ENCODE measurements at places on chromosomes 11 and 22.

DNA sequence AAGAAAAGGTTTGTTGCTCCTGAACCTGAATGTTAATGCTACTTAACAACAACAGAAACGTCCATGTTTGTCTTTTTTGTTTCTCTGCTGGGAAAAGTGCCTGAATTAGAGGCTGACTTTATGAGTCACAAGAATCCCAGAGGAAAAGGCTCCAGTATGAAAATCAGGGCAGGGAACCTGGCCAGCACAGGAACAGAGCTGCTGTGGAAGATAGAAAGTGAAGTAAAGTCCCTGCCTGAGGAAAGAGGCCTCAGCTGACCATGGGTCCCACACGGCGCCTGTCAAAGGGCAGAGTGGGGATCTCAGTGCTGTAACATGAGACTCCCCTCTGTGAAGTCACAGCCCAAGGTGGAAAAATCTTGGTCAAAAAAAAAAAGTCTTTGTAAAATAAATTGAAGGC lies 632.3 kb upstream of the CCDC90B start:
- no peak for DNase-seq

- DNase-seq, result no peak
These were observed at the start of gene CYTH4 for GRCh38 chr22:37282385-37282677. TSS of gene CYTH4 (plus strand) at chr22:37282508. CDS start at chr22:37282570, 62 bp downstream.

DNA sequence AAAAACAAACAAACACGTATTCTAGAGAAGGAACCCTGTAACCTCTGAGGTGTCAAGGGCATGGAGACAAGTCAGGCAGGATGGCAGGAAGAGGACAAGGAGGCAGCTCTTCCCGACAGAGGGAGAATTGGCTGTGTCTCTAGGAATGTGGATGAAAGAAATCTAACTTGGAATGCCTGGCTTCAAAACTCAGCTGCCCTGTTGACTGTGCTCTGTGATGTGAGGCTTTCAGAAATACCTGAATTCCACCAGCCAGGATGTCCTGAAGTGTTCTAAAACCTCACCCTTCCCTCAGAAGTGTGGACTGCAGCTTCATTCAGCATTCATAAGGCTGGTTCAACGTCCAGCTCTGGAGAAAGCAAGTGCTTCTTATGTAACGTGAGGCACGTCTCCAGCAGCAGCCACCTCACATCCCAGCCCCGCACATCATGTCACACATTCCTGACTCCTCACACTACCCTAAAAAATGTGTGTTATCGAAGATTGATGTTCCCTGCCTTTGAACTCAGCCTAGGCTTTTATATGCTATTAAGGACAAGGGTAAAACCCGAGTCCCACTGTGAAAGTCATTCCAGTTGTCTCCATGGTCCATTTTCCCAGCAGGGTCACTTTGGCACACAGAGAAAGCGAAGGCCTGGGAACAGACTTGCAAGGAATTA lies 398.9 kb downstream of the ETS1 start:
- DNase-seq, result peak; percentile 50

- DNase-seq, result no peak
These were observed 15.5 kb upstream of the TMEM123 start for GRCh38 chr11:102467853-102468580.

GRCh38 chr11:128593281-128593680 lies 5.9 kb upstream of the ETS1 start:
- DNase-seq, result peak; percentile 92

- no peak for DNase-seq
These were observed 111.0 kb downstream of the ST3GAL4 start for GRCh38 chr11:126466236-126467045.

DNA sequence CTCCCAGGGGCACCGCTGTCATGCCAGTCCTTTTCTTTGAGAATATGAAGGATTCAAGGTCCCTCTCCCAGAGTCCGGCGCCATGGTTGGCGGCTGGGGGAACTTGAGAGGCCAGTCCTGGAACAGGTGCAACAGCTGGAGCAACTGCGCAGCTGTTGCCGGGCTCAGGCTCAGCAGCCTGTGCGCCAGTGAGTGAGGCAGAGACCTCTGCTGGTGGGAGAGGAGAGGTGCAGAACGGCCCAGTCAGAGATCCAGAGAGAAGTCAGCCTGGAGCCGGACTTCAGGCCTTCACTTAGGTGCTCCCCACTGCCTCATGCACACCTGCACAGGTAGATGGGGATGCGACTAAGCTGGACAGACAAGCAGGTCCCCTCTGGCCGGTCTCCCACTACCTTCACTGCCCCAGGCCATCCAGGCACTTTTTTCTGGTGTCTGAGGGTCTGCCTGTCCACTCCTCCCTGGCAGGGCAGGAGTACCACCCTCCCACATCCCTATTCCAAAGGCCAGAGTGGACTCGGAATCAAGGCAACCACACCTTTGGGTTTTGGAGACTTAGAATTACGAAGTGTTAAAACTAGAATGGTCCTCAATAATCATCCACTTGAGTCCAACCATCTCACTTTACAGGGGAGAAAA lies 4.6 kb downstream of the CHRDL2 start:
- peak; percentile 71 for DNase-seq

GRCh38 chr11:68118706-68119448 lies 2.3 kb downstream of the CHKA start:
- no peak for DNase-seq

GRCh38 chr11:74749127-74749964 lies 697 bp downstream of the RNF169 start:
- DNase-seq, result peak; percentile 43

GRCh38 chr22:43155789-43156188 lies 4.4 kb downstream of the TSPO start:
- DNase-seq, result no peak

GRCh38 chr22:26462051-26462450 lies 21.5 kb downstream of the HPS4 start:
- no peak for DNase-seq

DNA sequence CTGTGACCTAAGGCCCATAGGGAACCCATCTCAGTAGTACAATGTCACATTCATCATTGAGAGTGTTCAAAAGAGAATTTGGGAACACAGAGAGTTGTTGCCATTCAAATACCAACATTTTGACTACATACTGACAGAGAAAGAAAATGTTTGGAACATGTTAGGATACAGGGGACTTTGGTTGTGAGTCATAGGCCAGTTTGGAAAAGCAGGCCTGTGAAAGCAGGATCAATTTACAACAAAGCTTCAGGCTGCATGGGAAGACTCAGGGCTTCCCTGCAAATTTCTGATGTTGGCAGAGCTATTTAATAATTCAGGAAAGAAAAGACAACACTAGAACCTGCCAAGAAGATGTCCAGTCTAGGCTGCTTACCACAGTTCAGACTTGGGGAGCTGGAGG lies 374 bp downstream of the NLRP10 start:
- peak; percentile 85 for DNase-seq

DNA sequence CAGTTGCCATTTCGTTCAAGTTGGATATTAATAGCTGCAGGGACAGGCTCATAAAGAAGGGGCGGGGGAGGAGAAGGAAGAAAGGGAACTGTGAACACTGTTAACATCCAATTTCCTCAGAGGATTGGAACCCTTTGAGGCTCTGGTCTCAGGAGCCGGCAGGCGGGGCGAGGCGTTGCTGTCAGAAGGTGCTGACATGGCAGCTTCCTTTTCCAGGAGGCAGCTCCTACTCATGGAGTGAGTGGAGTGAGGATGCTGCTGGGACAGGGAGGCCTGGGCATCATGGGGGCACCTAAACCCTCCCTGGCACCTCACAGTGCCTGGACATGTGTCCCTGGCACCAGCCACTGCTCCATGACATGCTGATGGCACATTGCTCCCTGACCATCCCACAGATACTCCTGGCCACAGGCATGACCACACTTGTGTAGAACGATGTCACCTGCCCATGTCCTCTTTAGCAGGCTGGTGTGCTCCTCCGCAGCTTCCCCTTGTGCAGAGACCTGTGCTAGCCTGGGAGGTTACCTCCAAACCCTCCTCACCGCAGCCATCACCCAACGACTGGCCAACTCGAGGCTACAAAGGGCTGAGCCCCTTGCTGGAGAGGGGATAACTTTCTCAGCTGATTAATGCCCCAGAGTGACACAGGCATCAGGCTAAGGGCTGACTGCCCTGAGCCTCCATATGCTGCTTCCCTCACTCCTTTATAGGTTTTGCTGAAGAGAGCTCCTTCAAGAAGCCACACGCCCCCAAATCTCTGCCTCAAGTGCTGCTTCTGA lies 79.6 kb upstream of the NECTIN1 start:
- DNase-seq, result no peak

- no peak for DNase-seq
These were observed 21.8 kb downstream of the DCUN1D5 start for GRCh38 chr11:103070142-103070541.

- DNase-seq, result no peak
These were observed 16.6 kb upstream of the NTM start for GRCh38 chr11:131353766-131354165.

- DNase-seq, result peak; percentile 93
These were observed 21.6 kb downstream of the PPARA start for GRCh38 chr22:46171940-46172339.

GRCh38 chr11:120169981-120170698 lies 32.2 kb upstream of the TRIM29 start:
- DNase-seq, result no peak

DNA sequence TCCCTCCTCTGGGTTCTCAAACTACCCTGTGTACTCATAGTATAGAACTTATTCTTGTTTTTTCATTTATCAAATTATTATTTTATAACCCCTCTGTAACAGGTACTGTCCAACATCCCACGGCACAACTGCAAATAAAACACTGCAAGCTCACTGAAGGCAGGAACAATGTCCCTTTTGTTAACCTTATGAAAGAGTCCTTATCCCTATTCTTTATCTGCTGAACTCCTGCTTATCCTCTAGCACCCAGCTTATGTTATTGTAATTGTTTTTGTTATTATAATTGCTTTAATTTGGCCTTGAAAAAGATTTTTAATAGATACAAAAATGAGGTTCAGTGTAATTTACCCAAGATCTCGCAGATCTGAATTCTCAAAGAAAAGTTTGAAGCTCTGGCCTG lies 130.4 kb downstream of the MSANTD4 start:
- DNase-seq, result no peak

DNA sequence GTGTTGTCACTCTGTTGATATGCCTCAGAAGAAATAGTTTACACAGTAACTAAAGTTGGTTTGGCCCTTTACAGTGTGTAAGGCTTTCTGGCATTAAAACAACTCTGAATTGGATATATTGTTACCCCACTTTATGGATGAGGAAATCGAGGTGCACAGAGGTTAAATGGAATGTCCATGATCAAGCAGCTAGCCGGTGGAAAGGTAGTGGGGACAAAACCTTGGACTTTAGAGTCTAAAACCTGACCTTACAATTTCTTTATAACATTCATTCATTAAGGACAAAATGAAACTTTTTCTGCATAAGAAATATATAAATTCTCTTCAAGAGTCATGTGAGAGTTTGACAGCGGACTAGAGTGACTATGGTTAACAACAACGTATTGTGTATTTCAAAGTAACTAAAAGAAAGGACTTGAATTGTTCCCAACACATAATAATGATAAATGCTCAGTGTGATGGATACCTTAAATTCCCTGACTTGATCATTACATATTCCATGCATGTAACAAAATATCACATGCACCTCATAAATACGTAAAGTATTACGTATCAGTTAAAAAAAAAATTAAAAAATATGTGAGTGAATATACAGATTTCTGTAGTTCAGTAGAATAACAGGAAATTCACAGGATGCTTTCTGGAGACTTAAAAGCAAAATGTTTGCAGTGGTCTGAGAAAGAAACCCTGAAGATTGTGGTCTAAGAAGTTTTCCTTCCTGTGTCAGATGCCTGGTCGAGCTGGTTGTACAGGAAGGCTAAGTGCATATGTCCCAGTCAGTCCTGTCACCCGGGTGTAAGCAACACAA lies 51.0 kb downstream of the TEAD1 start:
- DNase-seq, result no peak

DNA sequence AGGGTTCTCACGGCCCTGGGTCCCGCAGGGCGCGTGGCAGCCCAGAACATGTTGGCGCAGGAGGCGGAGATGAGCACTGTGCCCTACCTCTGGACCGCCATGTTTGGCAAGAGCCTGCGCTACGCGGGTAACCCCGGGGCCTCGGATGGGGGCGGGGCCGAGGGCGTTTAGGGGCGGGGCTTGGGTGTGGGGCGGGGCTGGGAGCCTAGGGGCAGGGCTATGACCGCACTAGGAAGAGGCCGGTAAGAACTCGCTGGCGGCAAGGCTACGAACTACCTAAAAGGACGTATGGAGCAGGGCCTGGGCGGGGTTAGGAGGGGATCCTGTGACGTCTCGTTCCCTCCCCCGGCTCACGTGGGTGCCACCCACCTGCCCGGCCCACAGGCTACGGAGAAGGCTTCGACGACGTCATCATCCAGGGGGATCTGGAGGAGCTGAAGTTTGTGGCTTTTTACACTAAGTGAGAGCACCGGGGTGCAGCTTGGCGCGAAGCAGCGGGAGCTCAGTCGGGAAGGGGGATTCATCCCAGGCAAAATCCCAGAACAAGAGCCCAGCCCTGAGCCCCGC lies 2.8 kb upstream of the LZTR1 start:
- DNase-seq, result peak; percentile 62

DNA sequence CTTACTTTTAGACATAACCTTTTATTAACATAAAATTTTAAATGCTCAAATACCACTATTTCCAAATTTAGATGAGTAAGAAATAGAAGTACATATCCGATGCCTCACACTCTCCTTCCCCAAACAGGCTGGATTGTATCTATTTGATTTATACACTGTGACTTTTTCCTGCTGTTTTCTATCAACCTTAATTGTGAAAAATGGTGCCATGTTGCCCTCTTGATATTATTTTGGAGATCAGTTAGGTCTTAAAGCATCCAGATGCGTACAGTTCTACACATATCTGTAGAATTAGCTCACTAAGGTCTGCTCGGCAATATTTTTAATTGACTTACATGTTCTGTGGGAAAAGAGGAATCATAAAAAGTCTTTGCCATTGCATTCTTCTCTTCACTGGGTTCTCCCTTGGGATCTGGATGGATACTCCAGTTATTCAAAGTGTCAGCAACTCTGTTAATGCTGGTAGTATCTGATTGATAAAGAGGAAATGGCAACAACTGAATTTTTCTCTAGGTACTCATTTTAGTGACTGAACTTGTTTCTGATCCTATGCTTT lies 27.2 kb downstream of the EIF3M start:
- DNase-seq, result peak; percentile 4

DNA sequence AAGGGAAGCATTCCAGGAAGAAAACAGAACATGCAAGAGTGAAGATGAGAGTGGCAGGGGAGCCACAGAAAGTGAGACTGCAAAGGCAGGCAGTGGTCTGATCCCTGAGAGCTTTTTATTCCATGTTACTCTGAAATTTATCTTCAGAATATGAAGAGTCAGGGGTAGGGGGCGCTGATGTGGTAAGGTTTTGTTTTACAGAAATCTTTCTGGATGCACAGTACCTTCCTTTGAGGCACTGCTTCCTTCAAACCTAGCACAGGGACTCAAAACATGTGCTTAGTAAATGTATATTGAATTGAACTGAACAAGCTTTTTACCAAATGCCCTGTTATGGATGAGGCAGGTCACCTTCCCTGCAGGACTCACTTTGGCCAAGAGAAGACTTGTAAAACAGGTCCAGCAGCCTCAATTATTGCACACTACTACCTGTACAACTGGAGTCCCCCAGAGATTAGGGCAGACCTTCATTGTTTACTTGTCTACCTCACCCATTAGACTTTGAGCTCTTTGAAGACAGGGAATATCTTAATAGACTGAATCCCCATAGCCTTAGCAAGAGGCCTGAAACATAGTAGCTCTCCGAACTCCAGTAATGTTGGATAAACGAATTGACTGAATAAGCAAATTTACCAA lies 2.2 kb downstream of the PAK1 start:
- DNase-seq, result no peak

GRCh38 chr11:78533399-78533798 lies 41.3 kb downstream of the NARS2 start:
- DNase-seq, result no peak

GRCh38 chr11:114110952-114111947 lies 51.7 kb downstream of the ZBTB16 start:
- no peak for DNase-seq

- DNase-seq, result no peak
These were observed 43.4 kb upstream of the TMPRSS4 start for GRCh38 chr11:118033443-118033842.

All from EH (cell line).